ENCODE measurements at places on chromosomes 2 and 18.

DNA sequence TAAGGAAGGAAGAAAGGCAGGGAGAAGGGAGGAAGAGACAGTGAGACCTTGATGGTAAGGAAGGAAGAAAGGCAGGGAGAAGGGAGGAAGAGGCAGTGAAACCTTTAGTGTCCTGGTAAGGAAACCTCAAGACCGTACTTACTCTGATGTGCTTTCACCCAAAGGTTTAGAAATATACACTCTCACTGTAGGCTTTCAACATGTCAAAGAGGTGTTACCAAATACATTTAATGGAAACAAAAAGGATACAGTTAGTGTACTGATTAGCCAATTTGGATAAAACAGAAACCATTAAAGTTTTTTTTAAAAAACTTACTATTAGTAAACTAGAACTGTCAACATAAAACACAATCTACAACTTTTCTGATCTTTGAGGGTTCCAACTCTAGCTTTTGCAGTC lies 7.1 kb downstream of the FBXO15 start:
- DNase-seq = no peak

- DNase-seq = no peak
Observed at GRCh38 chr2:27307545-27308358, 493 bp downstream of the UCN start.

- no peak for DNase-seq
Observed at GRCh38 chr2:56184500-56185011, 766 bp downstream of the CCDC85A start.

DNA sequence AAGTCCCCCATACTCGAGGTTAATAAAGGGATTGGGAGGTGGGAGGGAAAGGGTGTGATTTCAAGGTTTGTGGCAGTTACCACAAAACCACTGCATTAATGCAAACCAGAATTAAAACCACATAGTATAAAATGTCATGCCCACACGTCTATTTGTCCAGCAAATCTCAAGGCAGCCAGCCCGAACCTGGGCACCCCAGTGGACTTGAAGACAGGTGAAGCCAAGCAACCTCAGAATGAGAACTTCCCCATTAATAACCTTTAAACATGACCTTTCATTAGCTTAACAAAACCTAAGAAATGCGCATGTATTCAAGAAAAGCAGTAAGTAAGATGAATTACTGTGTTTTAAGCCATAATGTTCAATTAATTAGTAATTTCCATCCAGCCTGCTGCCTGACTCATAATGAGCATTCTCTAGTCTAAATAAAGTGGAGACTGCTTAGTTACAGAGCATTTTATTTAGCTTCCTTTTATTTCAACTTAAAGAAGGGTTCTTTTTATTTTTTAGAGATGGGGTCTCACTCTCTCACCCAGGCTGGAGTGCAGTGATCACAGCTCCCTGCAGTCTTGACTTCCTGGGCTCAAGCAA lies 229.6 kb downstream of the FAM210A start:
- DNase-seq = no peak

DNA sequence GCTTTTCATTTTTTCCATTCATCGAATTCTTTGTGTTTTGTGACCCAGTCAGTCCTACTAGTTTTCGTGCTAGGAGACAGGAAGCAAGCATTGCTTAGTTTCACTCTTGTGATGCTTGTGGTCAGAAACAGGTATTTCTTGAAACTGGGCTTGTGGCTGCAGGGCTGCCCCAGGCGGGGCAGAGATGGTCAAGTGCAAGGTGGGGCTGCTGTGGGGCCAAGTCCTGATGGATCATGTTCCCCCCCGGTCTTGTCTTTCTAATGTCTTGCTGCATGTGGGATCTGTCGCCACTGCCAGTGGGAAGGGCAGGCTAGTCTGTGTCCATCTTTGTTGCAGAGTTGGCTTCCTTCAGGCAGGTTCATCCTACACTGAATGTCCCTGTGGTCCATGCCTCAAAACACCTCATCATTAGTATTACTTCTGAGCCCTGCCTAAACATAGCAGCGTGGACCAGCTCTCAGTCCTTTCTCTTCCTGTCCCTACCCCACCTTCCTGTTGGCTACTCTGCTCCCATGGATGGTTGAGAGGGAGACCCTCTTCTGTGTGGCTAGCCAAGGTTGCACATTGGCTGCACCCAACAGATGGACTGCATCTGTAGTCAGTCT lies 38.7 kb downstream of the INPP4A start:
- DNase-seq = no peak

DNA sequence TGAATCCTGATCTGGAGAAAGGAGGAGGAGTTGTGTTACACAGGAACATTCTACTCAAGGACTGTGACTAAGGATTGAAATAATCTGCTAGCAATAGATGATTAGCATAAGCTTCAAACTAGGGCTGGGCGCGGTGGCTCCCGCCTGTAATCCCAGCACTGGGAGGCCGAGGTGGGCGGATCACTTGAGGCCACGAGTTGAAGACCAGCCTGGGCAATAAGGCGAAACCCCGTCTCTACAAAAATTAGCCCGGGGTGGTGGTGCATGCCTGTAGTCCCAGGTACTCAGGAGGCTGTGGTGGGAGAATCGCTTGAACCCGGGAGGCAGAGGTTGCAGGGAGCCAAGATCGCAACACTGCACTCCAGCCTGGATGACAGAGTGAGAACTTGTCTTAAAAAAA lies 1.5 kb downstream of the TRMT61B start:
- no peak for DNase-seq

DNA sequence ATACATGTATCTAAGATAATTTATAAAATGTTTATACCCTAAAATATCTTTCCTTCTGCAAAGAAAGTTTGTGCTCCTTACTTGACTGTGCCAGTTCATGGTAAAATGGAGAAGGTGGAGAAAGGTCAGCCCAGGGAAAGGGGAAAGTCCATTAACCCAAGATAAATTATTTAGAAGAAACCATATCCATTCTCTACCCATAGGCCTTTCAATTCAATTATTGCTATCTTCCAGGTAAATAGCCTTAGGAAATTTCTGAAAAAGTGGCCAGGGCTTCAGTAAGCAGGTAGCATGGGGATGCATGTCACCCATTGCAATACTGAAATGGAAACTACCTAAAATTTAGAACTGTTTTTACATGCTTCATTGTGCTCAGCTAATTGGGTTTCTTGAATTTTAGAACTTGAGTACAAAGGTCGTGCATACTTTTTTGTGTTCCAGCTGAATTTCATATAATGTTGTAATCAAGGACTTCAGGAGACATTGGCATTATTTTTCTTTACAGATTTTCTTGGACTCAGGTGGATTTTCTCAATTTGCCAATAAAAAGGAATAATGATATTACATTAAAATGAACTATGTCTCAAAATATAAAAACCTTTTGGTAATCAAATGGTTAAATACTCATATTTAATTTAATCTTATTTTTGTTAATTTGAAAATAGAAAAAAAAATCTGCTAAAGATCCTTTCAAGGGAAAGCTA lies 124.9 kb downstream of the CSRNP3 start:
- DNase-seq = no peak

DNA sequence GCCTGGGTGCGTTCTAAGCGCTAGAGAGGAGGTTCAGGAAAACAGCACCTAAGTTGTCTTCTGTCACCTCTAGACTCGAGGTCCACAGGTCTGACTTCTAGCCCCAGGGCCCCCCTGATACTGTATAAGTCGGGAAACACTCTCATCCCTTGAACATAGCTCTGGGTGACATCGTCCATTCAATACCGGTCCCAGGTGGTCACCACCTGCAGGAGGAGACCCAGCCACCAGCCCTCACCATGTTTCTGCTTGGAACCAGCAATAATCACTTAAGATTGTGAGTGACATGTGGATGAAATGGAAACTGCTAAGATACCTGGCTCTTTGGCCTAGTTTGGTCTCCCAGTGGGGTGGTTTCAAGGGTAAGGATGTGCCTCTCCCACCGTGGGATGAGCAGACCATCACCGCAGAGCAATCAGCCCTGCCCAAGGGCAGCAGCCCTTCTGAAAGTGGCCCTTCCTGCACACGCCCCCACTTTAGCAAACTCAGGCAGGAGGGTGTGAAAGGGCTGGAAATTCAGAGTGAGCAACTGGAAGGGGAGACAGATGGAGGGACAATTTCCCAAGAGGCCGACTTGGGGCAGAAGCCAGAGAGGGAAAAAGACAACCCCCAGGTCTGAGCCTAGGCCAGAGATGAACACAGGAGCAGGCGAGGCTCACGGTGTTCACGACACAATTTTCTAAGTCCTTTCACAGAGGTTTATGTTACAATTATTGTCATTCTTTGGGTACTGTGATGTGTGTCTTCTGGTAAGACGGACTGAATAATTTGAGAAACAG lies 95.2 kb downstream of the ZNF516 start:
- DNase-seq = no peak

DNA sequence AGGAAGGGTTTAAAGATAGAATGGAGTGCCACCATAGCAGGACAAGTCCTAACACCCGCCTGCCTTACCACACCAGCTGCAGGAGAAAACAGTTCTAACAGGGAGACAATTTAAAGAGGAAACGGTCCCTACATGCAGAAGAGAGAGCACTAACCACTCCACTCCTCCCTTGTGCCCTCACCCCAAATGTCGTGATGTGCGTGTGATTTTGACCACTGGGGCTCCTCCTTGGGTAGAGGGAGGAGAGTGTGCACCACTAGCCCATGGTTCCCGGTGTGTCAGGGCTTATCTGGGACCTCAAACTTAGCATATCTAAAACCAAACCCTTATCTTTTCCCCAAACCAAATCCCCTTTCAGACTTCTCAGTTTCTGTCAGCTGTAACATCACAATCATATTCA lies 105.5 kb upstream of the CCDC68 start:
- no peak for DNase-seq

DNA sequence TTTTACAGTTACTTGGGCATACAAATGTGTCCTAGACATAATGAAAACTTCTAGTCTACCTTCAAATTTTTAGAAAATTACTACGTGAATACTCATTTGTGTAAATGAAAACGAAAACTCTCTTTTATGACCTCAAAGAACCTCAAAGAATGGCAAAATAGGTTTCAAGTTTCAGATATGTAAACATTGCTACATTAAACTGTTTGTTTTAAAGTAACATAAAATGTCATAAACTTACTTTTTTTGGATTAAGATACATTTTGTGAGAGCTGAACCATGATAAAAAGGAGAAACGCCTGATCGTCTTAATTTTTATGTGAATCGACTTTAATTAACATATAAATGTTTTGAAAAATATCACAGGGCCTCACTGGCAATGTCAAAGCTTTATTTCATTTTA lies 91.4 kb downstream of the PPP1R1C start:
- no peak for DNase-seq

DNA sequence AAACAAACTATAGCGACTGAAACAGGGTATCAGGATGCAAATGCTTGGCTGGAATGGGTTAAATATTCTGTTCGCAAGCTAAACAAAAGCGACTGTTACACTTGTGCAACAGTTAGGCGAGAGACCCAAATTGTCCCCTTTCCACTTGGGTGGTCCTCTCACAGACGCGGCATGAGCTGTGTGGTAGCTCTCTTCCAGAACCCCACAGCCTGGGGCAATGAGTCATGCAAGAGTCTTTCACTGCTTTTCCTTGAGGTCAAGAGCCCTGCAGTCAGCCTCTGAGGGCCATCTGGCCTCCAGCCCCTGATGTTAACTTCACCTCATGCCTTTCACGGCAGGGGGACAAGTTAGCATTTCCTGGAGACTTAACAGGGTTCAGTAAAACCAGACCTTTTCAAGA lies 25.7 kb downstream of the SULT1C4 start:
- no peak for DNase-seq

DNA sequence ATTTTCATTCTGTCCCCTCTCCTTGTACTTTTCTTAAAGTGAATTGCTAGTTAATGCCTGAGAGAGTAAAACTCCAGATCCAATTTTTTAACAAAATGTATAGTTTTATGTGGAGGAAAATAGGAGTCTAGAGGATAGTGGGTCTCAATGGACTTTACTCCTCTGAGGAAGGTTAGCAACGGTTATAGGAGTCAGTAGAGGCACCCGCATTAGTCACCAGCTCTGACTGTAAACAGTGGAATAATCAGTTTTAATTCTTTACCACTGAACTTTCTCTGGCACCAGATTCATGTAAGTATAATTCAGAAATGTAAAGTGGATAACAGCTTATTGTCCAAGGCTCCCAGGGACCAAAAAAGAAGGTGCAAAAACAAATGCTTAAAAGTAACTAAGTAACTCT lies 38.7 kb upstream of the HNMT start:
- no peak for DNase-seq

DNA sequence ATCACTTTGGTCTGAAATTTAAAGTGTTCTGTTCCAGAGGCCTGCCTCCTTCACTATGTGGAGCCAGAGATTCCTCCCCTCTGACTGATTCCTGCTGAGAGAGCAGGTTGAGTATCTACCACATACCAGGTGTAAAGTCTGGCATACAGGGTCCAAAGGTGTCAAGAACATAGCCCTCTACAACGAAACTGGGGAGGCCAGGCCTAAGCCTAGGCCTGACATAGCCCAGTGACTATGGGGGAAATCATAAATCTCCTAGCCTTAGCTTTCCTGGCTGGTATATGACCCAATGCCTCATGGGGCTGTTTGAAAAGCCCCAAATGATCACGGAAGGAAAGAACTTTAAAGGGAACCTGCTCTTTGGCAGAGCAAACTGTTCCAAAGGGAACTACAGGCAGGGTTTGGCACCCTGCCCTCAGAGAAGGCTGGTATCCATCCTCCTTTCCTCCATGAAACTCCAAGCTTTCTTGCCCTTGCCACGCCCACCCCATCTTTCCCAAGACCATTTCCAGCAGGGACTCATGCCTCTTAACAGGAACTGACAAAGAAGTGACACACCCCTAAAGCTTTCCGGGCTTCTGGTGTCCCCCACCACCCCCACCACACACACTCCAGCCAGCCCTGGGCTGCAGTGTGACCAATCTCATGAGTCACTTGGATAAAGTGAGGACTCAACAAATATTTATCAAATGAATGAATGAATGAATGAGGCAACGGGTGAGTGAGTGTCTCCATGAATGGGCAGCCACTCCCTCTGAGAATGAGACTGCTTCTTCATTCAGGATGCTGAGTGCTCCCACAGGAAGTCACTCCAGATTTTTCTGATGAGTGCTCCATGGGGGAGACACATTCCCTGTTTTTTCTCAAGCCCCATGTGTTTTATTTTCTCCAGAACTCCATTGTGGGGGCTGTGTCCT lies 114.5 kb upstream of the STPG4 start:
- no peak for DNase-seq

DNA sequence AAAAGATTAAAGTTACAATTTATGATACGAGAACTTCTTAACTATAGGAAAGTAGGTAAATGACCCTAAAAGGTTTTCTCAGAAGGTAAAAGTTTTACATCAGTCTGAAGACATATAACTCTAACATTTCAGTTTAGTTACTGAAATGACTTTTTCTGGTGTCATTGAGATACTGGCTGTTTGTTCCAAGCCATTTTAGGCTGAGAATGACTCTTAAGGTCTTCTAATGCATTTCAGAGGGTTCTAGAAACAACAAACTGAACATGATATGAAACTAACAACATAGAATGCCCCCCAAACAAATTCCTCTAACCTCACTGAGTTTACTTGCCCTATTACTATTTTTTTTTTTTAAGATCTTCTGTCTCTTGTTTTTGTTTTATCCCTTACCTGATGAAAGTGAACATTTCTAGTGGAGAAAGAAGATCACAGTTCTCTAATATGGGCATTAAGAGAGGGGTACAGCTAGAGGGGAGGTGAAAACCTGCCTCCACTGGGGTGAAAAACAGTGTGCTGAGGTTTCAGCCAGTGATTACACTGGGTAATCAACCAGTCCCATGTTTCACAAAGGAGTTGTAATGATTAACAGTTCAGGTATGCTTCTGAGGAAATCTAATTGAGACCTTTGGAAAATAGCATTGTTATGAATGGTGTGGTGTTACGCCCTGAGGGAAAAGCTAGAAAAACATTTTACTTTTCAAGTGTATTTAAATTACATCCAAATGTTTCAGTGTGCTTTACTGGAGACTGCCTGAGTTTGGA lies 11.2 kb downstream of the NABP1 start:
- DNase-seq = no peak
